Right renal pelvis (tissue), 4 donors: ENCODE measurements at places on chromosomes 6 and 20. TPM values are rescaled to one million over a fixed set of nuclear protein-coding genes. Genes with fewer than 3 reads are reported as not detected.

DNA sequence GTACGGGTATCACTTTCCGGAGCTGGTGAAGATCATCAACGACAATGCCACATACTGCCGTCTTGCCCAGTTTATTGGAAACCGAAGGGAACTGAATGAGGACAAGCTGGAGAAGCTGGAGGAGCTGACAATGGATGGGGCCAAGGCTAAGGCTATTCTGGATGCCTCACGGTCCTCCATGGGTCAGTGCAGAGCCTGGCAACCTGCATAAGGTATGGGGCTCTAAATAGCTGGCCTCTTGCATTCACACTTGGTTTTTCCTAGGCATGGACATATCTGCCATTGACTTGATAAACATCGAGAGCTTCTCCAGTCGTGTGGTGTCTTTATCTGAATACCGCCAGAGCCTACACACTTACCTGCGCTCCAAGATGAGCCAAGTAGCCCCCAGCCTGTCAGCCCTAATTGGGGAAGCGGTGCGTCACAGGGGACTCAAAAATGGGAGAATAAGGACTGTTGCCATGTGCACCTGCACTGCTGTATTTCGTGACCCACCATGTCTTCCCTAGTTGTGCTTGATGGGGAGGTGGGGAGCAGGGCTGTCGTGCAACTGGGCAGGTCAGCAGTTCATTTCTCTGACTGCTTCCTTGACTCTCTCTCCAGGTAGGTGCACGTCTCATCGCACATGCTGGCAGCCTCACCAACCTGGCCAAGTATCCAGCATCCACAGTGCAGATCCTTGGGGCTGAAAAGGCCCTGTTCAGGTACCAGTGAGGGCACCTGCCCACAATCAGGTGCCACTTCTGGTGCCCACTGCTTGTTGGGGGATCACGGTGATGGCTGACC, 3.1 kb downstream of the NOP56 start:
- no peak for DNase-seq

- peak; percentile 100 for DNase-seq
Observed at GRCh38 chr6:26204332-26205160, 117.3 kb downstream of the HFE start.

GRCh38 chr20:51460163-51460562, 82.4 kb downstream of the NFATC2 start:
- DNase-seq, result no peak

SYNGAP1 gene
- polyA plus RNA-seq, result 33.9 TPM

DNA sequence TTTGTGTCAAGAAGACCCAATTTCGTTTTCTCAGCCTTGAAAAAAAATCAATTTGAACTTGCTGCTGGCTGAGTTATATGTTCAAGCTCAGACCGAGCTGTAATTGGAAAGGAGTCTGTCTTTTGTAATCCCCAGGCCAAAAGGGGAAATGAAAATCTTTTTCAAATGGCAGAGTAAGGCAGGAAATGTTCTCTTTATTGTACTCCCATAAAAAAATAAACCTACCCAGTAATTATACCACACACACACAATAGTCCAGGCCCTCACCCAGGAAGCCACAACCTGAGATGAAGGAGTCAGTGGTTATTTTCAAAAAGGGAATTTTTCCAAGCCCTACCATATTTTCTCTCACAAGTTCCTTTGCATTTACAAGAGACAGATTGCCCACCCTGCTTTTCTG, 45.3 kb downstream of the CLIC5 start:
- DNase-seq, result no peak

DNA sequence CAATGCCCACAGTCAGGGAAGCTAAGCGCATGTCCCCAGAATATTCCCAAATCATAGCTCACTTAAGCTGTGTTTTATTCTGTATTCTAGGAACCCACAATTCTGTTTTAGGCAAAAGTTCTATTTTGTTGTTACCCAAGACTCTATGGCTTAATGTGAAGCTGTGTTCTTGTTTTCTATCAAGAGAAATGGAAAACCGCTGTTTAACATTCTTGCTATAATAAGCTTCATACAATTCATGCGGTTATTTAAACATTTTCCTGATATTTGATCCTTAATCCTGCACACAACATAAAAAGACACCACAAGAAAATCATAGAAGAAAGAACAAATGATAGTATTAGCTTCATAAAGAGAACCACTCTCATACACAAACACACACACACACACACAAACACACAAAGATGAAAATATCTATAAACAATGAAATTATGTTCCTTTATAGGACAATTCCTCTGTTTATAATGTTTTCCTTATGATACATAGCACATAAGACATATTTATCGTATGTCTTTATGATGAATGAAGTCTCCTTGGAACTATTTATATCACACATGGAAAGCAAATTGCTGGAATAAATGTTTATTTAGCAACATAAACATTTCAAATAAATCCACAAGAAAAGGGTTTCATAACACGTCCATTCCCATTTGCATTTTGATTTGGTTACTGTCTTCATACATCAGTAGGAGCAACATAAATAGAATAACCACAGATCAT, 16.4 kb upstream of the COL21A1 start:
- no peak for DNase-seq

GRCh38 chr6:30071081-30071818, 4.3 kb downstream of the PPP1R11 start:
- DNase-seq, result no peak

GRCh38 chr6:159686703-159687102, 6.3 kb downstream of the SOD2 start:
- no peak for DNase-seq

DNA sequence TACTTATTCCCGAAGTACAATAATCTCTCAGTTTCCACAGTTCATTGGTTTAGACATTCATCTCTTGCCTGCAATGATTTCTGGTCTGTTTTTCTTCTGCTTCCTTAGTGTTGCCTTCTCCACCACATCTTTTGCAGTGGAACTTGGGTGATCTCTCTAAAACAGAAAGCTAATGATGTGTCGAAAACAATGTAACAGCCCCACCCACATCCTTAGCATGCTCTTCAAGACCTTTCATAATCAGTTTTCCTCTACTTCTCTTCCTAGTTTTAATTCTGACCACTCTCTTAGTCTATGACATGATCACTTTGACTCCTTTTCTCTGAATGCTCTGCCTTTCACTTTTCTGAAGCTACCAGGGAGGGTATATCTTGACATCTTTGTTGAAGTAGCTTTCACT, 1007.9 kb upstream of the CITED2 start:
- DNase-seq, result no peak

DNA sequence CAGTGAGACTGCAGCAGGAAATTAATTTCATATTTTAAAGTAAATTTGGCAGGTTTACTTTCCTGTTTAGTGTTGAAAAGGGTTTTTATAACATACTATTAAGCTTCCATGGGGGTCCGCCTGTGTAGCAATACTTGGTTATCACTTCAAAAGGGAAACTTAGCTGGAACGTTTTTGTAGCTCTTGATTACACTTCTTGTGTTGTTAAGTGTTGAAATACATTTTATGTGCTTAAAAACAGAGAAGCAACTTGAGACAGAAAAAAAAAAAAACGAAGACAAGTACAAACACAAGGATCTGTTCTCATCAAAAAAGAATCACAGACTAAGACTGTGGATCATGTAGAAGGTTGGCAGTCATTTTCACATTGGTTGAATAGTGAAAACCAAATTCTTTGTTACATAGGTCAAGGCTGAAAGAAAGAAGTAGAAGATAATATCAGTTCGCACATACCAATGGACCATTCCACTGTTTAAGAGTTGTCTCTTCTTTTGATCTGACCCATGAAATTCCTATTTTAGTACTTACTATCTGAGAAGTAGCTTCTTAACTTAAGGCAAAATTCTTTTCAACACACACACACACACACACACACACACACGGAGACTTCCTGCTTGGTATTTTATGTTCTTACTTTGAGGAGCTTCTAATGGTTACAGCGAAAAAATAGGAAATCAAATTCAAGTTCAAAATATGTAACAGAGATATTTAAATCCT, 113.9 kb upstream of the SLC35B3 start:
- DNase-seq, result no peak

GRCh38 chr20:43681468-43681942, 14.6 kb downstream of the MYBL2 start:
- no peak for DNase-seq

PPP1R16B gene
- 8.3 TPM for polyA plus RNA-seq

SMLR1 gene
- 1.9 TPM for polyA plus RNA-seq

DNA sequence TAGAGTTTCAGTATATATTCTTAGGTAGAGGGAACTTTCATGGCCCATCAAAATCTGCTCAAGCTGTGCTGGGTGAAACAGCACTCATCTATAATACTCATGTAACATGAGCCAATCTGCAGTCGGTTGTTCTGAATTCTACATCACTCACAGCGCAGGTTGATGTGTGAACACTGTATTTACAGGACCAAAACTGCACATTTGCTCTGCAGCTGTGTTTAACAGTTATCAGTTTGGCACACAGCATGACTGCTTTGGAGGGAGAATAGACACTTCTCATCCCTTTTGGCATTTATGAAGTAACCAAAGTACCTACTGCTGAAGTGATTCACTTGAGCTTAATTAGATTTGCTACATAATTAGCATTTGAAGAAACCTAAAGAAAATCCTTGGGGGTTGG, 225.1 kb downstream of the BCKDHB start:
- no peak for DNase-seq

UST gene
- polyA plus RNA-seq, result 12.6 TPM

DNA sequence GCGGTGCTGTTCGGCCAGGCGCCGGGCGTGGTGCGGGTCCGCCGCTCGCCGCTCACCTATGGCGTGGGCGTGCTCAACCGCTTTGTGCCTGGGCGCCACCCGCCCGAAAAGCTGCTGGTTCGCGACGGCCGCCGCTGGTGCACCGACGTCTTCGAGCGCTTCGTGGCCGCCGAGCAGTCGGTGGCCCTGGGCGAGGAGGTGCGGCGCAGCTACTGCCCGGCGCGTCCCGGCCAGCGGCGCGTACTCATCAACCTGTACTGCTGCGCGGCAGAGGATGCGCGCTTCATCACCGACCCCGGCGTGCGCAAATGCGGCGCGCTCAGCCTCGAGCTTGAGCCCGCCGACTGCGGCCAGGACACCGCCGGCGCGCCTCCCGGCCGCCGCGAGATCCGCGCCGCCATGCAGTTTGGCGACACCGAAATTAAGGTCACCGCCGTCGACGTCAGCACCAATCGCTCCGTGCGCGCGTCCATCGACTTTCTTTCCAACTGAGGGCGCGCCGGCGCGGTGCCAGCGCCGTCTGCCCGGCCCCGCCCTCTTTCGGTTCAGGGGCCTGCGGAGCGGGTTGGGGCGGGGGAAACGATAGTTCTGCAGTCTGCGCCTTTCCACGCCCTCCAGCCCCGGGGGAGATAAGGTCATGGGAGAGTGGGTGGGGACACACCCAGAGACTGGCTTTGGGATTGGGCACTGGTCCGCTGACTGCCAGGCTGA, 15.7 kb downstream of the ADISSP start:
- DNase-seq, result no peak

SLA2 gene
- polyA plus RNA-seq, result 0.42 TPM

DNA sequence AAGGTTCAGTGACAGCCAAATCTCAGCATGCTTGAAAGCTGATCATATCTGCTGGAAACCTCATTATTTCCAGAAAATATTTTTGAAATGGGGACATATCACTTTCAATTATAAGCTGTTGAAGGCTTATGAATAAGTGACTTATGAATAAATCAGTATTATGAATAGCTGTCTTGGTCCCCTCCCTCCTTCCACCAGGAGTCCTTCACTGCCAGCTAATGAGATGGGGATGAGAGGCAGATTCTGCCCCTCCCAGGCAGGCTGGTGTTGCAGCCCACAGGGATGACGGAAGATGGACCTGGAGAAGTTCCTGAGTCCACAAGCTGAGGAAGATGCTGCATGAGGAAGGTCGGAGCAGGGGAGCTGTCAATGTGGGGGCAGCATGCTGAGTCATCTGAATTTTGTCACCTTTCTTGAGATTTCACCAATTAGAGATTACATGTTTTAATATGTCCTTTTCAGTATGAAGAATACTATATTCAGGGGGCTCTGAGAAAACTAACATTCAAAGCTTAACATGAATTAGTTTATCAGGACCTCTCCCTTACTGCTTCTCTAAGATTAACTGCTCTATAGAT, 112.2 kb downstream of the DTNBP1 start:
- no peak for DNase-seq

GRCh38 chr6:145829950-145830349, 15.4 kb upstream of the FBXO30 start:
- DNase-seq, result no peak

ZNF217 gene
- 36.4 TPM for polyA plus RNA-seq

DNA sequence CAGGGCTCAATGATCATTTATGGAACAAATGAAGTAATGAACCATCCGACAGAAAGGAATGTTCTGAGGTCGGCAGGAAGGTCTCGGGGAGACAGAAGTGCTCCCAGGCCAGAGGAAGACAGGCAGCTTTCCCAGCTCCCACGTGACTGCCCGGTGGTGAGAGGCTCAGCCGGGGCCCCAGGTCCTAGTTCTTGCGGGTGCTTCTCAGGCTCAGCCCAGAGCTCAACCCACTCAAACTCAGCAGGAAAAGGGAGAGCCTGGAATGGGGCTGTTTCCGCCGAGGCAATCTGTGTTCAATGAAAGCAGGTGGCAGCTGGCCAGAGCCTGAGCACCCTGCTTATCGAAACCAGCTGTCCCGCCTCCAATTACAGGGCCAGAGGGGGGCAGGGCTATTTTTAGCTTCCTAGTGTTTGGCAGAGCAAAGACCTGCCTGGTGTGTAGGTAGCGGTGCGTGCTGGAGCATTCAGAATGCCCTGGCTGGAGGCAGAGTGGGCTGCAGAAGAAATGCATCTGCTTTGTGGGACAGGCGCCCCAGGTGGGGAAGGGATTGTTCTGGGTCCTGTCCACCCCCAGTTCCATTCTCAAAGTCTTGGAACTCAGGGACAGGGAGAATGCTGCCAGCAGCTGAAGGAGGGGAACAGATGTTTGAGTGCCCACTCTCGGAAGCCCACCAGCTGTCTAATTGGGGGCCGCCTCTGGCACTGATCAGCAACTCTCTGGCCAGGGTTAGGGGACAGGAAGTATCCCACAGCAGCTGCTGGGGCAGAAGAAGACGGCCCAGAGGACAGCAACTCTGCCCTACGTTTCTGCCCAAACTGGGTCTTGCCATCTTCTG, 145.1 kb downstream of the PREX1 start:
- peak; percentile 88 for DNase-seq
